ENCODE measurements at places on chromosomes 1 and 21.
A peak's percentile ranks its signal among the peaks of the same experiment; 100 is the strongest.

DNA sequence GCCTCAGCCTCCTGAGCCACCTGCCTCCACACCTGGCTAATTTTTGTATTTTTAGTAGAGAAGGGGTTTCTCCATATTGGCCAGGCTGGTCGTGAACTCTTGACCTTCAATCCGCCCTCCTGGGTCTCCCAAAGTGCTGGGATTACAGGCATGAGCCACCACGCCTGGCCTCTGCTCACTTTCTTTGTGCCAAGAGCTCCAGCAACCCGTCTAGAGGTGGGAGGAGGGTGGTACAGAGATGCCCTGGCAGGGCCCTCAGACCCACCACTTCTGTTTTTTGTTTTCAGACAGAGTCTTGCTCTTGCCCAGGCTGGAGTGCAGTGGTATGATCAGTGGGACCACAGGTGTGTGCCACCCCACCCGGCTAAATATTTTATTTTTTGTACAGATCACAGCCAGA is 6.9 kb upstream of the SYNC start:
- DNase-seq, result no peak

- peak; percentile 21 for DNase-seq
Measured at GRCh38 chr1:66598670-66599069, 64.7 kb downstream of the SGIP1 start.

DNA sequence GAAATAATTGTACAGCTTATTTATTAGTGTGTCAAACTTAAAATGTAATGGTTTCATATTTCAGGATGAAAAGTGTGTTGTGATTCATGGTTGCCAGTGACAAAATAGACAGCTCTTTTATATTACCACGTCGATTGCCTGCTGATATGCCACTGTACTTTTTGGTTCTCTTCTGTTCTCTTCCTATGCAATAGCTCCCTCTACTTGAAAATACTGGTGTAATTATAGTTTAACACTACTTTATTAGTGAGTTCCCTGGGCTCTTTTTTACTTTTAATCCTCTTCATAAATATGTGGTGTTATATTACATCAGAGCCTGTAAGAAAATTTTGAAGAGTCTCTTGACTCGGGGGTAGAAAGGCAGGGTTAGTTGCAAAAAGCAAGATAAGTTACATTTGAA is 111.3 kb downstream of the PATJ start:
- DNase-seq, result peak; percentile 38

DNA sequence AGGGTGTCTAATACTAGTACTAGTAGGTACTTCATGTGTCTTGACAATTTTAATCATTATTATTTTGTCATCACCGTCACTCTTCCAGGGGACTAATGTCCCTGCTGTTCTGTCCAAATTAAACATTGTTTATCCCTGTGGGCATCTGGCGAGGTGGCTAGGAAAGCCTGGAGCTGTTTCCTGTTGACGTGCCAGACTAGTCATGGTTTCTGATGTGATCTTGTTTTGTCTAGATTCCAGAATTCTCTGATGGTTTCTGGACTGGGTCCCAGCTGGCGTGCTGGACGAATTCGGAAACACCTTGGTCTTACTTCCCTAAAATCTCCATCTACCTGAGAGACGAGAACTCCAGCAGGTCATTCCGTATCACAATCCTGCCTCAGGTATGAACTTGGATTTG is 66.1 kb upstream of the FAM3B start:
- DNase-seq, result peak; percentile 74

GRCh38 chr1:110634455-110635311 is 28.5 kb upstream of the KCNA2 start:
- DNase-seq, result no peak

DNA sequence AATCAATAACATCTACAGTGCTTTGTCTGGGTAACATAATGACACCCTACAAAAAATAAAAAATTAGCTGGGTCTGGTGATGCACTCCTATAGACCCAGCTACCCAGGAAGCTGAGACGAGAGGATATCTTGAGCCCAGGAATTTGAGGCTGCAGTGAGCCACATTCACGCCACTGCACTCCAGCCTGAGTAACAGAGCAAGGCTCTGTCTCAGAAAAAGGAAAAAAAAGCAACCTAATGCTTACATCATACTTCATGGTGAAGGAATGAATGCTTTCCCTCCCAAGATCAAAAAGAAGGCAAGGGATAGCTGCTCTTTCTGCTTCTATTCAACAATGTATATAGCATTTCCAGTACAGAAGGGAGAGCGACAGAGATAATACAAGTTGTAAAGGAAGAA is 24.2 kb upstream of the CTTNBP2NL start:
- DNase-seq, result no peak

DNA sequence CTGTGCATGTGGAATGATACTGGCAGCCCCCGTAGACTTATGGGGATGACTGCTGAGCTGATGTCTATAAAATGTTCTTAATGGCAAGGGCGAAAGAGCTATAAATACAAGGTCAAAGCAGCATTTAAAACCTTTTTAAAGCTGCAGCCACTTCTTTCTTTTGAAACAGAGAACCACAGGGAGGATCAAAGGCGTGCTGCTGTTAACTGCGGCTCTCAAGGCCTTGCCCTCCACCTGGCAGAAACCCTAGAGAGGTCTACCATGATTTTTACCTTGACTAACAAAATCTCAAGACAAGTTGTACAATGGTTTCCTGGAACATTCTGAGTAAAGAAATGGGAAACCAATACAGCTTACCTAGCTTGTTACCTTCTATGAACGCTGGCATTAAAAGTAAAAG is 89.7 kb downstream of the SLC45A1 start:
- DNase-seq, result no peak

DNA sequence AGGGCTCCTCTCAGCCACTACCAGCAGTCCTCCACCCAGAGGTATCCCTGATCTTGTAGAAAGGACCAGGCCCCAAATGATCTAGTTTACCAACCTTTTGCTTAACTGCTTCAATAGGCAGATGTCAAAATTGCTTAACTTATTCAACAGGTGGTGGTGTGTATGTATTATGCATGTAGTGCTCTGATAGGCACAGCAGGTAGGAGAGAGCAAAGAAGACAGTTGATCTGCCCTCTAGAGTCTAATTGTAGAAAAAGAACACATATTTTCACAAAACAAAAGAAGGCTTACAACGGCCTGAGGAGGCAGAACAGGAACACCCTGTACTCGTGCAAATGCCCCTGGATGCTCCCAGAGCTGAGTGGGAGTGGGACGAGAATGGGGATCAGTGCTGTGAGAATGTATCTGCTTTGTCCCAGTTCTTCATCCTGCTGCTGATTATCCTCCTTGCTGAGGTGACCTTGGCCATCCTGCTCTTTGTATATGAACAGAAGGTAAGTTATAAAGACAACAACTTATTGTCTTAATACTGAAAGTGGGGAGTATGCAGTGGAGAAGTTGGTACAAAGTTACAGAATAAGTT is 21.1 kb downstream of the CD53 start:
- DNase-seq, result no peak

- no peak for DNase-seq
Measured at GRCh38 chr1:9238134-9238533, 3.6 kb downstream of the H6PD start.

DNA sequence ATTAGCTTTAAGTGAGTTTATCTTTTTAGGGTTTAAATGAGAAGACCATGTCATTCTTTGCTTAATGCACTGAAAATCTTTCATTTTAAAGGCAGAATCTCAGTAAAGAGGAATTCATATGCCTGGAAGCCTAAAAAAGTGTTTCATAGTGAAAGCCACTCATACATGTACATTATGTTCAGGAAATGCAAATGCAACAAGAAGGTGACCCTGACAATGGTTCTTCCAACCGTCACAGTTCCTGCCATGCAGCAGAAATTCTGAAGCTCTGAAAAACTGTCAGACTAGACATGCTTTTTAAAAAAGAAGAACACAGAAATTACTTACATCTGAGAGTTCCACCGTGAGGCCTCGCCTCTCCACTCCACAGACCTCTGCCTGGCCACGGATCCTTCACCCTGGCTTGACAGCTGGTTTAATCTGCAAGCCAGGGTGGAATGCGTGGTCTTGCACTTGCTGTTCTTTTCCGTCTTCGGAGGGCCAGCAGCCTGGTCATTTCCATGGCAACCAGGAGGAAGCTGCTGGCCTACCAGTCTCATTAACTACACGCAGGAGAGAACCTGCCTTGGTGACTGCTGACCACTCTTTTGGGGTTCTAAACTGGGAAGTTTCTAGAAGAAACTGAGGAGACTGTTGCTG is 41.8 kb upstream of the PAXBP1 start:
- DNase-seq, result peak; percentile 15

- no peak for DNase-seq
Measured at GRCh38 chr1:18805925-18806849, 53.3 kb downstream of the TAS1R2 start.

DNA sequence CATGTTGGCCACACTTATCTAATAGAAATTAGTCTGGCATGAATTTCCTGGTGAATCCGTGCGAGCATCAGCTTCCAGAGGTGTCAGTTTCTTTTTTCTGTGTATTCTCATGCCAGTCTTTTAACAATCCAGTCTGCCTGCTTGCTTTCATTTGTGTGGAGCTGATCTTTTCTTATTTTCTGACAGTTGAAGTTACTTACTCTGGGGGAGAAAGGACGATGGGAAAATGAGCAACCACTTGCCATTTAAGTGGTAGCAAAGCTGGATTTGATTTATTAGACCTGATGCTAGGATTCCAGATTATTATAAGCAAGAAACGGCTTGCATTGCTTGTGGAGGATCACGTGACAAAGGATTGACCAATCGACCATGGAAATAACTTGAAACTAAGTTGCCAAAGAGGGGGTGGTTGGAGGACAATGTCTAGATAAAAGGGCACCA is 24.3 kb upstream of the APP start:
- no peak for DNase-seq

- no peak for DNase-seq
Measured at GRCh38 chr1:98048751-98049325, 128.0 kb upstream of the DPYD start.

DNA sequence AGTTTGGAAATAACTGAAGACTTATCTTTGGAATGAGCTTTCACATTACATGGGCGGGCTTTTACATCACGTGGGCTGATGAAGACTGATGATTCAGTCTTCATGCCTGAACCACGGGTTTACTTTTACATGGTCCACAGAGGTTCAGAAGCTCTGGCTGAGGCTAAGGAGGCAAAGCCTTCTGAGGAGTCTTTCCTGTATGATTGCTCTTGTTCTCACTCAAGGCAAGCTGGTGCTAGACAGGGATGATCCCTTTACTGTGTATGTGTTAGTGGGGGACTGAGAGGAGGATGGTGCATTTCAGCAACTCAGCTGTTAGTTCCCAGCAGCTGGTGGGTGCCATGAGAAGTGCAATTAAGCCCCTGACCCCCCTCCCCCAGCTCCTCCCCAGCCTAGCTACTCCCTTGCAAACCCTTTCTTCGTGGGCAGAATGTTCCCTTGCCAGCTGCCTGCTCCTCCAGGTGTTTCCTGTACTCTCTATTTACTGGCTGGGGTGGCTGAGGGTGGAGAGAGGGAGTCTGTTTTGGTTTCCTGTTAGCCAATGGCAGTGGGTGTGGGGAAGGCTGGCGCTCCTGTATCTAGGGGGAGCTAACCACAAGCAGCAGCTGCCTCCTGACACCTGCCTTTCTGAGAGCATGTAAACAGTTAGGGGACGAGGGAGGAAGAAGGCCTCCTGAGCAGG is 15.4 kb downstream of the BTG2 start:
- DNase-seq, result peak; percentile 86

DNA sequence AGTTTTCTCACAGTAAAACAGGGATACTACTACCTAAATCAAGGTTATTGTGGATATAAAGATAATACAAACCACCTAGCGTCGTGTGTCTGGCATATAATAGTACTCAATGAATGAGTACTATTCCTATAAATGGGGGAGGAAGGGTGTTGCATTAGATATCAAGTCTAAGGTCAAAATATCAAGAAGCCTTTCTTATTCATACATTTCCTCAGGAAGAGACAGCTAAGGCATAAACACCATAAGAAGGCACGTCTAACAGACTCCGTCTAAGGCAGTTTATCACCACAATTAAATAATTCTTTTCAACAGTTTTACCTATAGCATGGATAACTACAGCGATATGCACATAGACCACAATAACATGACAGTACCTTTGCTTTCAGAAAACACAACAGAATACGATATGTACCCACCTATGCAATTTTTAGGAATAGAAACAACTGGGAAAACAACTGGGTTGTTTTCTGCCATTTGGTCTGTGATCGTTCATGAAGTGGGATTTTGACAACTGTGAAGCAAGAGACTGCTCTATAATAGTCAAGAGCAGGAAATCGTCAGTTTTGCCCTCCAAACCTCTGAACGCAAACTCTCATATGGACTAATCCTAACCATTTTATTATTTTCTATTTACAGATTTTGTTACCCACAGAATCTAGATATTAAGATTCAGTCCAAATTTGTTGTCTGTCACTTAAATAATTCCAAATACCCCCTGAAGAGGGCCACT is 53.1 kb downstream of the HNRNPR start:
- DNase-seq, result peak; percentile 90

GRCh38 chr1:51726051-51726450 is 109.2 kb downstream of the OSBPL9 start:
- no peak for DNase-seq

DNA sequence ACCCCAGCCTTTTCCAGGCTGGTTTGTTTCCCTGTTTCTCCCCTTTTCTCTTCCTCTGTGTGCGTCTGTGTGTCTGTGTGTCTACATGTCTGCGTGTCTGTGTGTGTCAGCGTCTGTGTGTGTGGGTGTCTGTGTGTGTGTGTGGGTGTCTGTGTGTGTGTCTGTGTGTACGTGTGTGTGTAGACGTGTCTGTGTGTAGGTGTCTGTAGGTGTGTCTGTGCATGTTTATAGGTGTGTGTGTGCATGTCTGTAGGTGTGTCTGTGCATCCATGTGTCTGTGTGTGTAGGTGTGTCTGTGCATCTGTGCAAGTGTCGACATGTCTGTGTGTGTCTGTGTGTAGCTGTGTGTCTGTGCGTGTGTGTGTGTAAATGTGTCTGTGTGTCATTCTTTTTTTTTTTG is 3.3 kb downstream of the TTLL10 start:
- no peak for DNase-seq

GRCh38 chr1:43639976-43640794 is 9.8 kb upstream of the KDM4A start:
- DNase-seq, result no peak

DNA sequence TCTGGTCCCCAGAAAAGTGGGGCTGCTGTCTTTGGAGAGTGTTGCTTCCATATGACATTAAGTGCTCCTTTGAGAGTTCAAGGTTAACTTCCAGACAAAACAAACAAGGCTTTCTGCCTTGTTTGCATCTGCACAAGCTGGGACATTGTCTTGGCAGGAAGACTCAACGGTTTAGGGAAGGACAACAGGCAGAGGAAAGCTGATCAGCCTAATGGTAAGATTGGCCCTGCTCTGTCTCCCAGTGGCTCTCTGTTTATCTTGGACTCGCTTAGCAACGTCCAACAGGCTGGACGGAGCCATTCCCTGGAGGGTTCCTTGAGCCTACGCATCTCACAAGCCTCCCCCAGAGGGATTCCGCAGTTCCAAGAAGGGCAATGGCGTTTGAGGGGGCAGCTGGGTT is 62.2 kb upstream of the SLC44A3 start:
- no peak for DNase-seq

DNA sequence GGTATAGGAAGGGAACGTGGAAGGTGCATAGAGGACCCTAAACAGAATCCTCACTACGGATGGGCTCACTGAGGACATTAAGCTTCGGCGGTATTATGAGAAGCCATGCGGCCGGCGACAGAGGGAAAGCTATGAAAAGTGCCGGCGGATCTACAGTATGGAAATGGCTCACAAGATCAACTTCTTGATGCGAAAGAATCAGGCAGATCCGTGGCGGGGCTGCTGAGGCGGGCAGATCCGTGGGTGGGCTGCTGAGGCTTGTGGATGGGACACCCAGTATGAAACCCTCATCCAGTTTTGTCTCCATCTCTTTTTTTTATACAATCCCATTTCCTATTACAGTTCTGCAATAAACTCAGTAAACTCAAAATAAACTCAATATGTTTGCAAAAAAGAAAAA is 95.8 kb downstream of the CRB1 start:
- DNase-seq, result no peak

Data from lung microvascular endothelial cell (primary cell).